ENCODE measurements at places on chromosomes 7 and 10. TPM values are rescaled to one million over a fixed set of nuclear protein-coding genes. Genes with fewer than 3 reads are reported as not detected.

The GPR15LG gene
- not detected for total RNA-seq

The GPR26 gene
- not detected for total RNA-seq

DNA sequence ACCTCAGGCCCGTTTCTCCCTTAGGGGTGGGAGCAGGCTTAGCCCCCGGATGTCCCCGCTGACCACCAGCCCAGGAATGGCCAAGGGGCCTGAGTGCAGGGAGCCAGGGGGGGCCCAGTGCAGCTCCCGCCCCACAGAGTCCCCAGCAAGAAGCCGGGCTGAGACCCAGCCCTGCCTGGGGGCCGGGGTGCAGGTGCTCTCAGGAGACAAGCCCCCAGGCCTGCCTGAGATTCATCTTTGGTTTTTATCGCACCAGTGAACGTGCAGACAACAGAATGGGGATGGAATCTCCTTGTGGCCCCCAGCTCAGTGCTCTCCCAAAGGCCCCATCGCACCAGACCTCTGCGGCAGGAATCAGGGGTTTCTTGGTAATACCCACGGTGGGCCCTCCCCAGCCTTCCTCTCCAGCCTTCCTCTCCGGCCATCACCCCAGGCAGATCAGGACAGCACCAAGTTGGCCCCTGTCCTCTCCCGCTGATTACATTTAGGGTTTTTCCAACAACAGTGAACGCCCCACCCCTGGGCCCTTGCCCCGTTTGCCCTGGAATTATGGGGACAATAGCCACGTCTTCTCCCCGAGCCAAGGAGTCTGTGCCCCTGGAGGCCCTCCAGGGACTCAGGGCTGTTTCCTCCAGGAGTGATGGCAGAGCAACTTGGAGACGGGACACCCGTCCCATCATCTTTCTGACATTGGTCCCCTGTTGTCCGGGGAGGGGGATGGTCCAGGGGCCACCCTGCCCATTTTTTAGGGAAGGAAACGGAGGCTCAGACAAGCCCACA is 22.4 kb downstream of the ADAP1 start:
- no peak for DNase-seq

DNA sequence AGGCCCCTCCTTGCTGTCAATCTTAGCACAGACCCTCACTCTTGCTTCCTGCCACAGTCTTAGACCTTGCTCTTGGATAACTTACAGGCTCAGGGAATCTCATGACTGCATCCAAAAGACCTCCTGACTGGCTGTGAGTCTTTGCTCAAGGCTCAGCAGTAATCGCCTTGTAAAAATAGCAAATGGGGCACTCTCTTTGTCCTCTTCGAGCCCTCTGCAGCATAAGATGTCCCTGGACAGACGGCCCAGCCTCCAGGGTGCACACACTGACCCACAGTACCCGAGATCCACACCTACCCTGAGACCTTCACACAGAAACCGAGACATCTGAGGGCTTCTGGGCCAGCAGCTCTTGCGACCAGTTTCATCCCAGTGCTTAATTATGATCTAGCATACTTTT is 65.9 kb upstream of the DDC start:
- DNase-seq = no peak

Measured in foreskin keratinocyte (primary cell).